ENCODE measurements at places on chromosomes 11 and 22.

DNA sequence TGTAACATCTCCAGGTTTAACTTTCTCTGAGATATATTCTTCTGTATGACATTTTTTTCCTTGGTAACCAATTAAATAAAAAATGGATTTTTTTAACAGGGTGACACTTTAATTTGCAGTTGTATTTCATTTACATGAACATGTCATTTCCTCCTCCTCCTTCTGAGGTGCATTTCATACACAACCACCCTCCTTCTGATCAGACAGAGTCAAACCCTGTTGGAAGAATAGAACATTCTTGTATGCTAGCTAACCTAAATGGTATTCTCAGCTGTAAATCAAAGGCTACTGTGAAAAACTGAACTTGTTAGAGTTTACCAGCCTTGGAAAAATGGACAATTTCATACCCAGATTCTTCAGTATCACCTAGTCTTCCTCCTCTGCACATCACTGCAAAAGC is 52.7 kb upstream of the CHRM4 start:
- DNase-seq = no peak

DNA sequence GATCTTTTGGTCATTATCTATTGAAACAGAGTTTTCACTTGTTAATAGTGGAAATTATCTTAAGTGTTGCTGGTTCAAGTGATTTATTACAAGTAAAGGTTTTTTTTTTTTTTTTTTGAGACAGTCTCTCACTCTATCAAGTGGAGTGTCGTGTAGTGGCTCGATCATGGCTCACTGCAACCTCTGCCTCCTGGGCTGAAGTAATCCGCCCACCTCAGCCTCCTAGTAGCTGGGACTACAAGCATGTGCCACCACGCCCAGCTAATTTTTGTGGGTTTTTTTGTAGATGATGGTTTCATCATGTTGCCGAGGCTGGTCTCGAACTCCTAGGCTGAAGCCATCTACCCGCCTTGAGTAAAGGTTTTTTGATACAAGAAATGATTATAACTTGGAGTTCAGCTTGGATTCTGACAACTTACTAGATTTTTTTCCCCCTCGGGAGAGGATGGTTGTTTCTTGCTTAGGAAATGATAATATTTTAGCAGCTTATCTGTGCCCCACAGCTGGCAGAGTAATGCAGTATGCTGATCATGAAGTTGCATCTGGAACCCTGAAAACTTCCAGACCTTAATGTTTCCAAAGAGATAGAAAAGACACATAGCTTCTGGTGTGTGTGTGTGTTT is 68.9 kb downstream of the MTMR3 start:
- DNase-seq = no peak

DNA sequence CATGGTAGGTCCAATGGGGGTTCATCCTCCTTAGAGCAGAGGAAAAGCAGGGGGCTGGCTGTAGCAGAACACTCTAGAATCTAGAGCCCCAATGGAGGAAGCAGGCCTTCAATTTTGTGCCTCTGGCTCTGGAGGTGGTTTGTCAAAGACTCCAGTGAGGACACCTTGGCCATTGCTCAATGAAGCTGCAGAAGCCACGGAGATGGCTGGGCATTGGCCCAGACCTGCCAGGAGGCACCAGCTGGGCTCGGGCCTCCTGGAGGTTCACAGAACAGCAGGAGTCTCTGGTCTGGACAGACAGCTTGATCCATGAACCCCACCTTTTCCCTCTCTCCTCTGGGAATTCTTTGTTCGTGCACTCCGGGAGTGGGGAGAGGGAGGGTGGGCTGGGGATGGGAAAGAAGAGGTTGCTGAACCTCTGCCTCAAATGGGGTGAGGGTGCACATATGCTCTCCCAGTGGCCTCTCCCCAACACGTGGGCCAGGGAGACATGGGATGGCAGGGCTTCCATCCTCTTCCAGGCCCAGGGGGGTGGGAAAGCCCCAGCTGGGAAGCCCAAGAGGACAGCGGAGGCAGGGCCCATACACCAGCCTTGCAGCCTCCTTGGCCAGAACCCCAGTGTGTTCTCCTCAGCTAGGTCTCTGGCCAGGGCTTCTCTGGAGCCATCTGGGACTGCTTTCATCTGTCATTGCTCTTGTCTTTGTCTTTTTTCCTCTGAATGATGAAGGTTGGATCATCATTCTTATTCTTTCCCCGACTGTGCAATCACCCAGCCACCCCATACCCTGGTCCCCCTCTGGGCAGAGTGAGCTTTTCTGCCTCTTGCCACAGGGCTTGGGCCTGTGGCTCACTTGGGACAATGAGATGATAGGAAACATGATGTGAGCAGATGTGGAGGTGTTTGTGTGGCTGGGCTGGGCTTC is 1019.4 kb downstream of the BRD1 start:
- no peak for DNase-seq

- no peak for DNase-seq
These were observed 145.8 kb downstream of the APOL5 start for GRCh38 chr22:35863432-35863831.

DNA sequence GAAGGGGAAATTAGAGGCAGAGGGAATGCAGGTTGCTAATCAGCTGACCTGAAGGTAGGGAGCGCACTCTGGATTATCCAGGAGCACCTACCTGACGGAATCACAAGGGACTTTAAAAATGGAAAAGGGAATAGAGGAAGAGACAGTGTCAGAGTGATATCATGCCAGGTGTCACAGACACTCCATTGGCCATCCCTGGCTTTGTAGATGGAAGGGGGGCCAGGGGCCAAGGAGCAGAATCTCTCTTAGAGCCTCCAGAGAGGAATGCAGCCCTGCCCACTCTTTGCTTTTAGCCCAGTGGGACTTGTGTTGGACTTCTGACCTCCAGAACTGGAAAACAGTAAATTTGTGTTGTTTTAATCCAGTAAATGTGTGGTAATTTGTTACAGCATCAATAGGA is 37.9 kb downstream of the DKK3 start:
- no peak for DNase-seq

DNA sequence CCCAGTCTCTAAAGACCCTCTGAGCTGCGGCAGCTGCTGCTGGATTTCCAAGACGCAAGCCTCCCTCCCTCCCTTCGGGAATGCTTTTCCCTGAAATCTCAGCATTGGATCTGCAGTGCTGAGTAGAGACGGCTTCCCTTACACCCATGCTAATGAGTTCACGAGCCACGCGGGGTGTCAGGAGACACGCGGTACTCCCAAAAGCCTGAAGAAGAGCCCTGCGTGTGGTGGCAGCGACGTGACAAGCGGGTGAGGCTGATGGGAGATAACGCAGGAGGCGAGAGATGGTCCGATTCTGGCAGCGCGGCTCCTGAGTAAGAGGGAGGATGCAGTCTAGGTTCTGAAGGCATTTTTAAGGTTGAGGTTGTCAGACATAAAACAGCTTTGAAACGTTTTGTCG is 74.4 kb upstream of the ASPHD2 start:
- no peak for DNase-seq

GRCh38 chr22:19174106-19175025 is 4.2 kb downstream of the SLC25A1 start:
- no peak for DNase-seq

GRCh38 chr11:84930863-84931262 is 696.3 kb downstream of the DLG2 start:
- no peak for DNase-seq

Measured in stimulated activated CD8-positive, alpha-beta memory T cell treated with anti-CD3 and anti-CD28 coated beads, Interleukin-15, amount 100 ng/mL, for 4 hours (primary cell).